Caudate nucleus (tissue), 63 donors: ENCODE measurements at places on chromosomes 12 and 14.

- DNase-seq, result no peak
Measured at GRCh38 chr12:91432089-91432488, 249.5 kb upstream of the DCN start.

- no peak for DNase-seq
Measured at GRCh38 chr12:61857968-61858367, 402.2 kb upstream of the USP15 start.

DNA sequence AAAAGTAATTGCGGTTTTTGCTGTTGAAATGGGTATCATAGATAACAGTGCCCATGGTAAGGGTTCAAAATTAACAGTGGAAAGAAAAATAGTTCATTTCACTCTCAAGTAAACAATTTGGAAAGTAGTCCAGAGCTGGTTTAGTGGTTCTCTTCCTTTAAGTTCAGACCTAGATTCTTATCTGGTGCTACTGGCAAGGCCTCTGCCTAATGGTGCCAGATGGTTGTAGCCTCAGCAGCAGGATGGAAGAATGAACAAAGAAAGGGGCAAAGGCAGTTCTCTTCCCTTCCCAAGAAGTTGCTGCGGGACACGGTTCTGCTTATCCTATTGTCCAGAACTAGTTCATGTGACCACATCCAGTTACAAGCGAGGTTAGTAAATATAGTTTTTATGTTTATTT is 10.5 kb downstream of the ARG2 start:
- no peak for DNase-seq

DNA sequence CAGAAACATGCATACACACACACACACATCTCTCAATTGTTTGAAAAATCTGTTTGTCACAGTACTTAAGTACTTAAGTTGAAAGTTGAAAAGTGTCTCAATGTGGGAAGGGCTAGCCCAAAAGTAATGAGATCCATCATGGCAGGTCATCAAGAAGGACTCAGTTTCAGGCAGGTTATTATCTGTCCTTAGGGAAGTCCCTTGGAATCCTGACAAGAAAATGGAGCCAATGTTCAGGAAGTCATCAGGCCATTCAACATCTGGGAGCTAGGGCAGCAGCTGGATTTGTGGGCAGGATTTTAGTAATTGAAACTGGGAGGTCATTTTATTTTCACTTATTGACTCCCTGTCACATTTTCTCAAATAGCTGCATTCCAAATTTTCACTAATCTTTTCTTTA is 56.0 kb downstream of the MSRB3 start:
- no peak for DNase-seq

DNA sequence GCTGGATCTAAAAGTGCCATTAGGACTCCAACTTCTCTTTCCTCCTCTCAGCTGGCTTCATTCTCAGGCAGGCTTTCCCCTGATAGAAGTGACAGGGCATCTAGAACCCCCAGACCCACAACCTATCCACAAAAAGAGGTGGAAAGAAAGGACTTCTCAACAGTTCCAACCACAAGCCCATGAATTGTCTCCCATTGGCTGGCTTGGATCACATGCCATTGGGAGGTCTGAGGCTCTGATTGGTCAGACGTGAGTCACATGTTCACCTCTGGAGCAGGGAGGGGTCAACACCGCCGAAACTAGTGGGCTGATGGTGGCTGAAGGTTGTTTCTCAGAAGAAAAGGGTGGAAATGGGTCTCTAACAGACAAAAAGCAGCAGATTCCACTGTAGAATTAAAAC is 47.2 kb downstream of the DRAM1 start:
- DNase-seq, result no peak

GRCh38 chr14:101992708-101993107 is 28.3 kb downstream of the DYNC1H1 start:
- DNase-seq, result no peak

GRCh38 chr12:62860020-62860419 is 74.9 kb downstream of the PPM1H start:
- no peak for DNase-seq

DNA sequence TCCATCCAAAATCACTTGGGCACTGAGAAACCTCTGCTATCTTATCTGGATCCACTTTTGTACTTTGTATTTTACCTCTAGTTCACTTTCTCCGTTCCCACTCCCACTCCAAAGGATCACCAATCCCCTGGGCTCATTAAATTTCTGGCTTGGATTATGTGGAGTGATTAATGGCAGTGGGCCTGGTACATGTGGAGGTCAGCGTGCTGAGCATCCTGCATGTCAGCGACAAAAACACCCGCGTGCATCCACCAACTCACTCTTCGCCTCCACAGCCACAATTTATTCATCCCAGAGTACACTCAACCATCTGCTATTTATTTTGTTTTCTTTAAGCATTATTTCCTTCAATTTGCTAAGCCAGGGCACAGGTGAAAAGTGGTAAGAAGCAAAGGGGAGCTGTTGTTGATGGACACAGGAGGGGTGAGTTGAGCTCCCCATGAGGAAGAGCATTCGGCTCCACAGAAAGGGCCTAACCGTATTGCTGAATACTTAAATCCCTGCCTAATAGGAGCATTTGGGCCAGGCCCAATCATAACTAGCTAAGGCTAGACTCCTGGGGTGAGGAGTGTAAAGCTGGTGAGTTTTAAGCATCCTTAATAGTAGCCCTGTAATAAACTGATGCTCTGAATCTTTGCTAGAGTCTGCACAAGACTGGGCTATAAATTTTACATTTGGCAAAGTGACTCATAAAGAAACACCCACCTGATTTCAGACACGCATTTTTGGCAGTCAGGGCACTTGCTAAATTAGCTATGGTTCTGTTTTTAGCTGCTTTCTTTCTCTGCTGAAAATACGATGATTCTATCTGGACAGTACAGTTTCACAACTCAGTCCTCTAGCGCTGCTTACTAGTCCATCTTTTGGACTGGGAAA is 137.8 kb downstream of the SLC25A21 start:
- no peak for DNase-seq
